Muscle of back (tissue), 13 donors: ENCODE measurements at places on chromosomes 2 and 18.

- no peak for DNase-seq
These were observed 95.8 kb downstream of the TMEFF2 start for GRCh38 chr2:192098814-192099491.

DNA sequence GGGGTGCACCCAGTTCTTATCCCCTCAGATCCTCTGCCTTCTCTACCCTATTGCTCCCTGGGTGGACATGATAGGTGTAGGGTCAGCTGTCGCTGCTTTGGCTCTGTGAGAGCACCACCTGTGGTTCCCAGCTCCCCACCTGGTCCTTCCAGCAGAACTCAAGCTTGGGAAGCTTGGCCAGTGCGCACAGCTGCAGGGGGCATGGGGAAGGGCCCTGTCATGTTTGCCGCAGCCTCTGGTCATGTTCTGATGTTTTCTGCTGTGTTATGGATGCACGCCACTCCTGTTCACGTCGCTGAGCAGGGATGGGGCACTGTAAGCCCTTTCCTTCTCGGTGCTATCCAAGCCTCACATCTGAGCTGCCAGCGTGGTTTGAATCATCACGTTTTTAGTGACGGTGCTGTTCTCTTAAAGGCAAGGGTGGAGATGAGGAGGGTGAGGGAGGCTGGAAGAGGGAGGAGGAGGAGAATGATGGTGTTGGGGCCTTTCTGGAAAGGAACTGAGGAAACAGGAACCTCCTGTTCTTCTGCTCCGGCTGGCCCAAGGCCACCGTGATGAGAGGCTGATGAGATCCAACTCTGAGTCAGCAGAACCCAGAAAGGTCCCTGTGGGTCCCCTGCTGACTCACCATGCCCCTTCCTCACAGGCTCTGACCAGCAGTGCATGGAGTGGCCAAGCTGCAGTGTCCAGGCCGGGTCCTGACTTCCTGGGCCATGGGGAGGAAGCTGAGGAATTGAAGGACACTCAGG lies 78.0 kb downstream of the LIPG start:
- DNase-seq, result peak; percentile 57

- DNase-seq, result no peak
These were observed 356.2 kb downstream of the GPD2 start for GRCh38 chr2:156792242-156792840.

GRCh38 chr2:145622285-145622684 lies 1102.4 kb upstream of the ZEB2 start:
- no peak for DNase-seq

- DNase-seq, result no peak
These were observed 5.9 kb upstream of the ELAC1 start for GRCh38 chr18:50961974-50962373.

DNA sequence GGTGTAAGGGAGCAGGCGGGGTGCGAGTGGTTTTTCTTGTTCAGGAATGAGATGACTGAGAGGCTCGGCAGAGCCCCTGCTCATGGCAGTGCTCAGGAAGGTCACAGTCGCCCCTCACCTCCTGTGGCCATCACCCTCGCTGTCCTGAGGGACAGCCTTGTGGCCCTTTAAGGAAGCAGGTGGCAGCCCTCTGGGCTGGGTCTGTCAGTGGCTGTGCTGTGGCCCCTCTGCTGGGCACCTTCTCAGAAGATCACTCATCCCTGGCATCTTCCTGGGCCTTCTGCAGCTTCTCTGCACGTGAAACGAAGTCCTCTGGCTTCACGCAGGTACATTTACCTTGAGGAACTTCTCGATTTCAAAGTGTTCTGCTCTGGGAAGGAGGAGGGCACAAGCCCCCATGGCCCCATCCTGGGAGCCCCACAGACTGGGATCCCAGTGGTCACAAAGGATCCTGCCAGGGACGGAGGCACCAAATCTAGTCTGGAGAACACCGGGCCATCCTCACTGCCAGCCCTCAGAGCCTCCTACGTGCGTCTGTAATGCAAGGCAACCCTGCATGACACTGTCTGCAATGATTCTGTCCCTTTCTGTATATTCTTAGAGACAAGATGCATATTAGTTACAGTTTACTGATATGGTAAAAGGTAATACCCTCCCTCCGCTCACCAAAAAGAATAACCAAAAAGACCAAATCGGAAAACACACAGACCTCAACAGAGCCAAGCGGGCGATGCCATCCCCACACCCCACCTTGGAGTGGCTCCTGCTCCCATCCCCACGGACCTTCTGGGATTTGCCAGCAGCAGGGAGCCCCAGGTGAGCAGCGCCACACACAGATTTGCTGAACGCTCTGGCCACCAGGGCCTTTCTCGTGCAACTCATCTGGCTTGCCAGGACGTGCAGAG lies 25.9 kb upstream of the FAHD2A start:
- no peak for DNase-seq

DNA sequence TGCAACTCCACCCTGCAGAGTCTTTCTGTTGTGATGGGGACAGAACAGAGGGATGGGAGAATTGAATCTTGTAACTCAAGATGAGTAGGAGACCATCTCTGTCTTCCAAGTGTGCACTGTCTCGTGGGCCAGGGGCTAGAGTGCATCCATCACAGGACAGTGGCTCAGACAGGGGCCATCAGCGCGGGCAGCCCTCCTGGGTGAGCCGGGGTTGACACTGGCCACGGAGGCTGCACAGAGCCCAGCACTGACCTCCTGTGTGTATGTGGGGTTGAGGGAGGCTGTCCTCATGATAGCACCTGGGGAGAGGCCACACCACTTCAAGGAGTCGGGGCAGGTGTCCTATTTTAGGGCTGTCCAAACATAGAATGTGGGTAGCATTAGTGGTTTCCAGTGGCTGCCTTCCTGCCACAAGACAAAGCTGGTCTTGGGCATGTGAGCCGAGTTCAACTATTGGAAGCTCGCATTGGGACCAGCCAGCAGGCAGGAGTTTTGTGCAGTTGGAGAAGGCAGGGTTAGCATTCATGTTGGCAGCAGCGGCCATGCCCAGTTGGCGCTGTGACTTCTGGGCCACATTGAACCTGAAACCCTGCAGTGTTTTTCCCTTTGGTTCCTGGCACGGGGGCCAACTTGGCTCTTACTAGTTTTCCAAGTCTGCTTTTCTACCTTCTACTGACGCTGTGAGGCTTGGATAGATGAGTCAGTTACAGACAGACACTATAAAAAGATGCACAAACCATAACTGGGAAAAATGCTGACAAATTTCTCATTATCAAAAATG lies 45.3 kb downstream of the ACOXL start:
- DNase-seq, result no peak
